Posterior cingulate gyrus (tissue), 11 donors: ENCODE measurements at places on chromosomes 12 and 14.
A peak's percentile ranks its signal among the peaks of the same experiment; 100 is the strongest.

- no peak for DNase-seq
Measured at GRCh38 chr12:25853316-25854095, 105.0 kb upstream of the RASSF8 start.

DNA sequence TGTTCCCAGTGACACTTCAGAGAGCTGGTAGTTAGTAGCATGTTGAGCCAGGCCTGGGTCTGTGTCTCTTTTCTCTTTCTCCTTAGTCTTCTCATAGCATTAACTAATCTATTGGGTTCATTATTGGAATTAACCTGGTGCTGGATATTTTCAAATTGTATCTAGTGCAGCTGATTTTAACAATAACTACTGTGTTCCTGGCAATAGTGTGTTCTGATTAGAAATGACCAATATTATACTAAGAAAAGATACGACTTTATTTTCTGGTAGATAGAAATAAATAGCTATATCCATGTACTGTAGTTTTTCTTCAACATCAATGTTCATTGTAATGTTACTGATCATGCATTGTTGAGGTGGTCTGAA is 3.0 kb downstream of the FOS start:
- no peak for DNase-seq

DNA sequence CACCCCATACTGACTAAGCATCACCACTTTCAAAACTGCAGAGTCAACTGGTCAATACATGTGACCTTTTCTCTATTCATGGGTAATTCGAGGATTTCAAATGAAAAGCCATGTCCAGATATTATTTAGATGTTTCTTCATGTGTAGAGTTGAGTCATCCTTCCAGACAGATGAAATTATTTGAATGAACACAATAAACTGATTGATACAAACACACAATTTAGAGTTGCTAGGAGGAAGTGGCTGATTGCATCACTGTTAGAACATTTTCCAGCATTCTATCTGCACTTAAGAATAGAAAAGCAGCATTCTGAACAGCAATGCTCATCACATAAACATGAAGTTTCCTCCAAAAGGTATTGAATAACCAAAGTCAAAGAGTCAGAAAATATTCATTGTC is 273.5 kb upstream of the SOX5 start:
- no peak for DNase-seq

GRCh38 chr12:32440120-32440865 is 40.9 kb downstream of the FGD4 start:
- no peak for DNase-seq

- no peak for DNase-seq
Measured at GRCh38 chr12:24256684-24257083, 307.2 kb upstream of the SOX5 start.

DNA sequence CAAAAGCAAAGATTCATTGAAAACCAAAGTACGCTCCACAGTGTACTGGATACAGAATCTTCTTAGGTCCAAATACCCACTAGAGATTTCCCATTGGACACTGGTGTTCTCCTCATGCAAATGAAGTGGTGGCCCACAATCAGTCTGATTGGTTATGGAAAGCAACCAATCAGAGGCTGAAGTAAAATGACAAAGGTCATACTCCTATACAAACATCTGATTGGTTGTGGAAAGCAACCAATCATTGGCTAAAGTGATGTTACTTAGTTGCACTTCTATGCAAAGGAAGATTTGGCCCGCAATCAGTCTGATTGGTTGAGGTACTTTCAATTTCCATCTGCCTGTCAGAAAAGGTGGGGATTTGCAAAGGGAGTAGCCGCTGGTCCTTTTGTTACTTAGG is 1.3 kb upstream of the WASHC3 start:
- no peak for DNase-seq

DNA sequence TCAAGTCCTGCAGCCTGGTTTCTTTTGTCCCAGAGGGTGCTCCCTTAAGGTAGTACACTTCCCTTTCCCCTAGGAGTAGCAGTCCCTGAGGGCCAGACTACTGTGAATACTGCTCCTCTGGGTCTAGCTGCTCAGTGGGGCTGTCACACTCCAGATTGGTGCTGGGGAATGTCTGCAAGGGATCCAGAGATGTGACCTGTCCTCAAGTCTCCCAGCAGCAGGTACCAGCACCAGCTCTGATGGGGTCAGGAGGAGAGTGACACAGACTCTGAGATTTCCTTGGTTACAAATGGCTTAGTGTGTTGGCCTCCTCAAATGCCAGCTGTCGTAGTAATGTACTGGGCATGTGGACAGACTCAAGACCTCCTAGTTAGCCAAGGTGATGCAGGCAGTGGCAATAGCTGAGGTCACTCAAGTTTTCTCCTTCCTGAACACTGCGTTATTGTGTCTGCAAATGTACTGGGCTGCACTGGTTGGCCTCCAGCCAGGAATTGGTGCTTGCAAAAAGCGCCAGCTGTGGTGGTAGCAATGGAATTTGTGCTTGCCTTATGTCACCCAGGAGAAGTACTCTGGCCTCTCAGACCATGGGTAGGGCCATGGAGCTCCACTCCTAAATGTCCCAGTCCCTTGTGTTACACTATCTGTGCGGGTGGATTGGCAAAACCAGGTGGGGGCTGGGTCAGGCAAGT is 36.4 kb upstream of the AEBP2 start:
- DNase-seq = no peak

DNA sequence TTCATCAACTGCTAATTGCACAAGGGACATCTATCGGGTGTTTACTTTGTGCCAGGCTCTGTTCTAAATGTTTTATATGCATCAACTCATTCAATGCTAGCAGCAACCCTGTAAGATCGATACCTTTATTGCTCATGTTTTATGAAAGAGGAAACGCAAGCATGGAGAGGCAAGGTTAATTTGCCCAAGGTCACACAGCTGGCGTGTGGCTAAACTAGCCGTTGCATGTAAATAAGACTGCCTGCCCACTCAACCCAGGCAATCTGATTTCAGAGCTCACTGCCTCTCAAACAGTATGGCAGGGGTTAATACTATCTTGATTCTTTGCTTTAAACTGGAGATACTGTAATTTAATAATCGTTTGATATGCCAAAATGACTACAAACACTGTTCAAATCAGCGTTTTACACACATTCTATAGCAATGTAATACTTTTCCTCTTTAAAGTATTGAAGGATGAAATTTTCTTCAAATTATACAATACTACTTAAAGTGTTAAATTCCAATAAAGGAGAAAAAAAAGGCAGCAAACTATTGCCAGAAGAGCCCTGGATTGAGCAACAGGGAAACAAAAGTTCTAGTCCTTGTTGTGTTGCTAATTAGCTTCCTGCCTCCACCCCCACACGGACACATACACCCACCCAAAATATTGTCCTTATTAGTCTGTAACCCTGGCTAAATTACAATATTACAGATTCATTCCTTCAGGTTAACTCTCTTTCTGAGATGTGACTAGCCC is 39.1 kb upstream of the DHRS7 start:
- no peak for DNase-seq

GRCh38 chr12:7935590-7936581 is at the start of gene SLC2A3:
Gene SLC2A3 (minus strand): TSS chr12:7936187. CDS start chr12:7936034, 153 bp downstream.
- DNase-seq = peak; percentile 19

GRCh38 chr14:82419933-82420332 is 886.3 kb upstream of the SEL1L start:
- no peak for DNase-seq

GRCh38 chr14:67417633-67418032 is 5.7 kb upstream of the PLEK2 start:
- no peak for DNase-seq

DNA sequence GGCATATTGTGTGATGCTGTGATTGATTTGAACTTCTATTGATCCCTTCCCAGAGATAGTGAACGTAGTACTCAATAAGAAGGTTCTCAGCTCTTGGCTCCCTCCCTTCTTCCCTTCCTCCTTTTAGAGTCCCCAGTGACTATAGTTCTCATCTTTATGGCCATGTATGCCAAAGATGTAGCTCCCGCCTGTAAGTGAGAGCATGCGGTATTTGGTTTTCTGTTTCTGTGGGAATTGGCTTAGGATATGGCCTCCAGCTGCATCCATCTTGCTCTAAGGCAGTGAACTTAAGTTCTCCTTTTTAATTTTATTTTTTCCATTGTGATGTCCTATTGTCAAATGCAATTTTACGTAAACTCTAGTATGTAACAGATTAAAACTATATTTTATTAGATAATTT is 109.5 kb downstream of the AEBP2 start:
- no peak for DNase-seq

DNA sequence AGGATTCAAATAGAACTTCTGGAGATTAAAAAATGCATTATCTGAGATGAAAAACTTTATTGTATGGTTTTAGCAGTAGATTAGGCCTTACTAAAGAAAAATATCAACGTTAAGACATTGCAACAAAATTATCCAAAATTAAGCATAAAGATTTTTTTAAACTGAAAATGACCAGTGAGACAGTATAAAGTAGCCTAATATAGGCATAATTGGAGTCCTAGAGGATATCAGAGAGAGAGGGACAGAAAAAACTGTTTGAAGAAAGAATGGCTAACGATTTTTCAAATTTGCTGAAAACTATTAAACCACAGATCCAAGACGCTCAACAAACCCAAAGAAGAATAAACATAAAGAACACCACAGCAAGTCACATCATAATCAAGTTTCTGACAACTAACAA is 149.5 kb upstream of the LMNTD1 start:
- no peak for DNase-seq

DNA sequence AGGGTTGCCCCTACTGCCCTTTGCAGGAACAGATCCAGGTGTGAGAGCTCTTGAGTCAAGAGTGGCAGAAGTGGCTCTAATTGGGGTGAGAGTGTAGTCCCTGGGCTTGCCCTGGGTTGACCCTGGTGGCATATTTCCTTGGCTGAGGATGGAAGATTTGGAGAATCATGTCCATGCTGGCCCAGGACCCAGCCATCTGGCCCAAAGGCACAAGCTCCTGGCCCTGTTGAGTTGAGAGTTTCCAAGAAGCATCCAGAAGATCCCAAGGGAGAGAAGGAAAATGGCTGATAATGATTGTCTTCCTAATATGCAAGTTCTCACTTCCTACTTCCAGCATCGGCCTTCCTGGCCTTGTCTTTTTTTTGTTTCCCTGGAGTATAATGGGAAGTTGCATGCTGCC is 55.5 kb upstream of the SRSF5 start:
- DNase-seq = no peak

DNA sequence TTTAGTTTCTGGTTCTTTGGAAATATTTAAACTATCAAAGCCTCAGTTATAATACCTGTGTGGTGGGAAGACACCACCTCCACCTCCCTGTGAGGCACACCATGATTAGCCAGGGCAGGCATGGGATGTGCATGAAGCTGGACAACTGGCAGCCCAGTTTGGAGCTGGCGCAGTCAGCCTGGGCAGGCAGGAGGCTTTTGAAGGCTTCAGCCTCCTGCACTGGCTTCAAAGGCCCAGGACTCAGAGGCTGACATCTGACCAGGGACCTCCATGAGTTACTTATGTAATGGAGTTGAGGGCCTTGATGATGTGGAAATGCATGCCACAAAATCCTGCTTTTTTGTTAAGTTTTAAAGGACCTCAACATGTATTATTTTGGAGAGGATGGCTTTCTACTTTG is 30.3 kb downstream of the C14orf132 start:
- DNase-seq = no peak

DNA sequence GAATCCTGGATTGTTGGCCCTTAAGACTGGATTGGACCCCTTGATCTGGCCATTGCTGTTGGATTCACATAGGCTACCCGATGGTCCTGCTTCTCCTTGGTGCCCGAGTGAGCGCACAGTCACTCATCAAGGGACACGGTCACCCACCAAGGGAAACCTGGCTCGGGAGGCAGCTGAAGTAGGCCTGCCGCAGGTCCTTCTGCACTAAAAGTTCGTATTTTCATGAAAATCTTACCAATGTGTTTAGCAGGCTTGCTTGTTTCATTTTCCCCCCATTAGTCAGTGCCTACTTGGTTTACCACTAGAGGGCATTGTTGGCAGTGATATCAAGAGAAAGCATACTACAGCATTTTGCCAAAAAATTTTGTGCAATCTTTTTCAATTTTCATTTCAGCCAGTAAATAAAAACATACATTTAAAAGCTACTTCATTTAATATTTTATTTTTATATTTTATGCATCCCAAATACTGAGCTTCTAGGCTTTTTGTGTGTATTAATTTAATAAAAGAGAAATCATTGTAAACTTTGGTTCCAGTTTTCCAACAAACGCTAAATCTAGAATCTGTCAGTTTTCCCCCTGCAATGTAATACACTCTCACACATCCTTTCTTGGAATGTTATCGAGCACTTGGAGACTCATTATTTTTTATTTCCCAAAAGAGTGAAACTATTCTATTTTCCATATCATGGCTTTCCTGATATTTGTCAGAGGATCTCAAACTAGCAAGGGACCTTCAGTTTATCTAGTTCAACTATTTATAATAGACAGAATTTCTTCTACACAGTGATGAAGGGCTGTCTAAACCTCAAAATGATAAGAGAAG is 116.7 kb downstream of the LMNTD1 start:
- peak; percentile 22 for DNase-seq

DNA sequence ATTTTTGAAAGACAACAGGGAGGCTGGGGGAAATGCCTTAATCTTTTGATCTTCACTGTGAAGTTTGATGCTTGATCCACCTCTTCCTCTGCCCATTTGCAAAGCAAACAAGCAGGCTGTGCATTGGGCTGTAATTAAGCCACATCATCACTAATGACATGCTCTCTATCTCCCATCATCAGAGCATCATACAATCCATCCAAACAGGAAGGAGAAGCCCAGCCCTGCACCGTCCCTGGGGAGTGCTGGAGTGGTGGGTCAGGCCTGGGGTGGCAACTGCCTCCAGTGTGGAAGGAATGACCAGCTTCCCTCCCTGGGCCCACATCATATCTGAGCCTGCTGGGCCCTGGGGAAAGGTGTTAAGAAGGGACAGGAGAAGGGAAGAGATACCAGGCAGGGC is 6.9 kb upstream of the KRT74 start:
- no peak for DNase-seq

- no peak for DNase-seq
Measured at GRCh38 chr12:119601877-119602733, 8.5 kb downstream of the TMEM233 start.

- DNase-seq = no peak
Measured at GRCh38 chr14:38255408-38255672, 553 bp downstream of the CLEC14A start.

GRCh38 chr12:58720421-58720820 is 199.9 kb downstream of the LRIG3 start:
- no peak for DNase-seq

GRCh38 chr14:52318062-52318461 is 4.0 kb downstream of the PTGER2 start:
- no peak for DNase-seq
